ENCODE measurements at places on chromosomes 11 and 22. TPM values are rescaled to one million over a fixed set of nuclear protein-coding genes. Genes with fewer than 3 reads are reported as not detected.
A peak's percentile ranks its signal among the peaks of the same experiment; 100 is the strongest.

Gene MIAT
- 11.9 TPM for total RNA-seq

Gene PKDREJ
- total RNA-seq = not detected

Gene EMID1
- total RNA-seq = not detected

Gene MYH9
- total RNA-seq = 679 TPM

Gene DKK3
- total RNA-seq = not detected

Gene CCDC87
- 0.14 TPM for total RNA-seq

Gene CRYBB2
- total RNA-seq = not detected

Gene E2F8
- 12.9 TPM for total RNA-seq

- no peak for DNase-seq
Observed at GRCh38 chr11:111672949-111673348, 70.7 kb downstream of the SIK2 start.

DNA sequence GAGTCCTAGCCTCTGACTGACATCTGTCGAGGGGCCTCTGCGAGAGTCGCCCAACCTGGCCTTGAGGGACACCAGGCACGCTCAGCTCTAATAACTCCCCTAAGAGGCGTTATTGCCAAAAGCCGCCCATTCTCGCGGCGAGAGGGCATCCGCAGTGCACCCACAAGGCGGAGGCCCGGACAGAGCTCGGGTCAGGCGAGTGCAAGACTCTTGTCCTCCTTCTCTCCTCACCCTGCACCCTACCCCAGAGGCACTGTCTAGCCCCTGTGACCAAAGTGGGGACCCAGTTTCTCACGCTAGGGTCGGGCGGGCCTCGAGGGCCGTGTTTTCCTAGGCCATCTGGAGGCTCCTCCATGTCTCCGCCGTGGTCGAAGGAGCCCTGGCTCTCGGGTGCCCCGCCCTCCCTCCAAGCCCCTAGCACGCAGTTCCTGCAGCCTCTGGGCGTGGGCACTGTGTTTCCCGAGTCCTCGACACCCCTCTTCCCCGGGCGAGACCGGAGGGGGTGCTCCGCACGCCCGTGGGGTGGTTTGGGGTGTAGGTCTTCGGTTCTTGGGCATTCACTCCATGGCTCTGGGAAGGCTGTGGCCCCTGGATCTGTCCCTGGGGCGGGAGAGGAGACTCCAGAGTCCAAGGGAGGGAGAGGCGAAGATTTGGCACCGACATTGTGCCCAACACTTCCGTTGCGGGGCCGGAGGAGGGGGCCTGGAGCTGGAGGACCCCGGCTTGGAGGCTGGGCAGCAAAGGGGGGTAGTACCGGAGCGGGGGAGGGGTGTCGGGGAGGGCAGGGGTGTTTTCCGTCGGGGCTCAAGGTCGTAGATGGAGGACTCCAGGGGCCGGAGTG, 1.0 kb downstream of the CHRM4 start:
- DNase-seq = no peak

DNA sequence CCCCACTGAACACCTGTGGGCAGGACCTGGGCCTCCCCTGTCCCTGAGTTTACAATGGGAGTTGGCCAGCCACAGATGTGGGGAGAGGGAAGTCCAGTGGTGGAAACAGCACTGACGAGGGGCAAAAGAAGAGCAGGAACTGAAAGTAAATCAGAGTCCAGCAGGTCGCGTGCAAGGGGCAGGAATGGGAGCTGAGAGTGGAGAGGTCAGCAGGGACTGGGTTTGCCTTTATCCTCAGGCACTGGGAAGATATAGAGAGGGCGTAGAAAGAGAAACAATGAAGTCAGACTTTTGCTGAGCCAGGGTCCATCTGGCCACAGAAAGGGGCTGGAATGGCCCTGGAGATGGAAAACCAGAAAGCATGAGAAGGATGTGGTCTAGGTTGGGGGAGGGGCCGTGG, 8.5 kb downstream of the P2RY6 start:
- DNase-seq = no peak

GRCh38 chr11:17472467-17472866, 4.2 kb downstream of the ABCC8 start:
- DNase-seq = no peak

- no peak for DNase-seq
Observed at GRCh38 chr11:107669893-107670601, 41.8 kb downstream of the SLN start.

- no peak for DNase-seq
Observed at GRCh38 chr11:86814775-86815174, 14.4 kb downstream of the PRSS23 start.

DNA sequence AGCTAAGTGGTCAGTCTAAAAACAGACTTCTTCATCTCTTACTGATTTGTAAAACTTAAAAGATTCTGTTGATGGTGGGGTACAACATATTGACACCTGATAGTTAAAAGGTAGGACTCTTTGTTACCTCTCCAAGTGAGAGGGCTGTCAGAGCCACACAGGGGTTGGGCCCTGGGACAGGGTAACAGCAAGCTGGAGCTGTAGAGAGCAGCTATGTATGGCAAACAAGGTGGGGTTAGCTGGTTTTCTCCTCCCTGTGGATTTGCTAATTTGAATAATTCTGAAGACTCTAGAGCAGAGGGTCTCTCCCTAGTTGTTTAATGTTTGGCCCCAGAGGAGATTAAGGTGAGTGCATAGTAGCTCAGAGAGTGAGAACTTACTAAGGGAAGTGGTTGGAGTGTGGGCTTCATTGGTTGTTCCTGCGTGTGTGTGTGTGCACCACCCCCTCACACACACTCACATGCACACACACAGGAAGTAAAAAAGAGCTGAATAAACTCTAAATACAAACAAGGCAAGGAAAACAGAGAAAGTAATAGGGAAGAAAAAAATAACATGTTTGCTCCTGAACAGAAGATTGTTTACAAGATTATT, 9.2 kb upstream of the GAS2 start:
- peak; percentile 50 for DNase-seq

GRCh38 chr11:6402061-6402470, 11.8 kb downstream of the SMPD1 start:
- peak; percentile 62 for DNase-seq

- peak; percentile 94 for DNase-seq
Observed at GRCh38 chr22:29883045-29883774, at the start of gene MTMR3. Gene MTMR3, plus strand, starts transcription at chr22:29883174. Its CDS starts 87,886 bp downstream, at chr22:29971060.

- DNase-seq = no peak
Observed at GRCh38 chr22:44242946-44243724, 62.4 kb downstream of the PARVG start.

GRCh38 chr11:132248580-132248979, 878.2 kb downstream of the NTM start:
- no peak for DNase-seq

DNA sequence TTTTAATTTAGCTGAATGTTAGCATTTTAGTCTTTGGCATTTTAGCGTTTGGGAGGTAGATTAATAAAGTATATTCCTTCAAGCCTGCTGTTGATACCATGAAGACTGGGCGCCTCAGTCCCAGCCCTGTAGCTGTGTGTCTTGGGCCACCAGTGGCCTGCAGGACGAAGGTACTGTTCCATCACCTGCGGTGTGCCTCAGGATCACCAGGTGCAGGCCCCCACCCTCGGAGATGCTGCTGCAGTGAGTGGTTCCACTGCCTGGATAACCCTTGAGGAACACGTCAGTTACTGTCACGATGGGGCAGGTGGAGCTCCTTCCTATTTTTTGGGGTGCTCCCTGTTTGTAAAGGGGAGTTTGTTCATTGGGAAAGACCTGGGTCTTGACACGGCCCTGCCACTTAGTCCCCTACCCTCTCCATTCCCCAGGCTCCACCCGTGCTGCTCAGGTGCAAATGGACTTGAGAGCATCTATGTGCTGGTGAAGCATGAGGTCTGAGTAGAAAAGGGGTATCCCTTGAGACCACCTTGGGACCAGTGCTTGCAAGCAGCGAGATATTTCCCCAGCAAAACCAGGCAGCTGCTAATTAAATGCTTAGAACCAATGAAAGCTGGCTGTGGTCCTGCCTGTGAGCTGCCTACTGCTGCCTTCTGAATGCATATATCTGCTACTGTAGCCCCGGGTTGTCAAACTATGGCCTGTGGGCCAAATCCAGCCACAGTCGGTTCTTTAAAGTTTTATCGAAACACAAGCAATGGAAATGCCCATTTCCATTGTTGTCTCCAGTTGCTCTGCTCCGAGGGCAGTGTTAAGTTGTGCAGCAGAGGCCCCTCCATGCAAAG, 28.7 kb downstream of the INCENP start:
- DNase-seq = no peak

GRCh38 chr11:19276859-19277808, 36.4 kb upstream of the E2F8 start:
- no peak for DNase-seq
